Activated T-cell treated with anti-CD3 and anti-CD28 coated beads for 48 hours (primary cell): ENCODE measurements at places on chromosomes 1 and 21.

DNA sequence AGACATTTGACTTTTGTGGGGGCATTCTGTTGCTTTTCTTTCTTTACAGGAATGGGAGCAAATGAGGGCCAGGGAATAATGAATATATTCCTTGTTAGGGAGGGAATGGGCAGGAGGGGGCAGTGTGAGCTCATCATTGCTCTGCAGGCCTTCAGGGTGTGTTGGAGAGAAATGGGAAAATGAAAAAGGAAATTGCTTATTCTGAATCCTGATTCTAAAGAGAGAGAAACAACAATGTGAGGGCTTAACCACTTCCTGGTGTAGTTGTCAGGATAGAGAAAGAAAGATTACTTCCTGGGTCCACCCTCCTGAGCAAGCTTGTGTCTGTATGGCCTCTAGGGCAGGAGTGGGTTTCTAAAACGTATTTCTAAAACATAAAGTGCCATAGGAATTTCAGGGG lies 28.3 kb downstream of the VANGL2 start:
- no peak for DNase-seq

GRCh38 chr1:212531796-212532195 lies 76.8 kb upstream of the ATF3 start:
- no peak for DNase-seq

DNA sequence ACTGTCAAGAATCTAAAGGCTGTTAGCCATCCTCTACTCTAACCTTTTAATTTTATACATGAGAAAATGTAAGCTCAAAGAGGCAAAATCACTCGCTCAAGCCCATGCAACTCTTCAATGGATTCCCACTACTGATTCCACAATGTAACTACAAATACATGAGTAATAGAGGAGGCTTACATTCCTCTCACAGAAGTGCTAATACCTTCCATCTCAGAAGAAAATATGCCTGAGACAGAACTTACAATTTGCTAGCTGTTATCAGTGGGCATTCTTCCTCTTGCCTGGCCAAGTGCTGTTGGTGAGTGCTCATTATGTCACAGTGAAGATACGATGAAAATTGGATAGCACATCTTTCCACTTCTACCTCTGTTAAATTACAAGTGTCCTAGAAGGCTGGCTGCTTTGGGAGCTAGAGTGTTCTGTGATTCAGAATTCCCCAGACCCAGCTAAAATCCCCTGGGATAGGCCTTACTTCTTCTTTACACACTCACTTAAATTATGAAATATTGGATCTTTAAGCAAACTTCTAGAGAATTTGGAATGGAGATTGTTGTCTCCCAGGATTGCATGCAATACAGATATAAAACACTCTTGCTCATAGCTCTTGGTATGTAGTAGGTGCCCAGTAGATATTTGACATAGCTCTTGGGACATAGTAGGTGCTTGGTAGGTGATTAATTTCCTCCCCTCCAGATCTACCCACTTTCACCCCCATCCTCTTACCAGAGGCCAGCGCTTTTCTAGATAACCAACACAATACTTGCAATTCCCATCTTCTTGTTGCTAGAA lies 24.1 kb downstream of the BCL9 start:
- no peak for DNase-seq

DNA sequence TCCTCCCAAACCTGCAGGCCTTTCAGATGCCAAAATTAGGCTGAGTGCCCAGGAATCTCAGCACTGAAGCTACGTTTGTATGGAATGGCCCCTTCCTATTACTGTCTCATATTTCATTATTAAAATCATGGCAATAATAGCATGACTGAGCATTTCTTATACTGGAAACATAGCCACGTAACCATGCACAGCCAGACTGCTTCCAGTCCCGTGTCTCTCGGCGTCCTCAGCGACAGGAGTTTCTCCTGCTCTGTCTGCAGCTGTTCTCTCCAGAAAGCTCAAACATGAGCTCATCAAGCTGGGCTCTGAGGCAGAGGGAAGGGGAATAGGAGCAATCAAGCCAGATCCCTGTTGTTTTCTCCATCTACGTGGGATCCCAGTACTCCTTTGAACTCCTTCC lies 104.0 kb downstream of the CDC7 start:
- no peak for DNase-seq

DNA sequence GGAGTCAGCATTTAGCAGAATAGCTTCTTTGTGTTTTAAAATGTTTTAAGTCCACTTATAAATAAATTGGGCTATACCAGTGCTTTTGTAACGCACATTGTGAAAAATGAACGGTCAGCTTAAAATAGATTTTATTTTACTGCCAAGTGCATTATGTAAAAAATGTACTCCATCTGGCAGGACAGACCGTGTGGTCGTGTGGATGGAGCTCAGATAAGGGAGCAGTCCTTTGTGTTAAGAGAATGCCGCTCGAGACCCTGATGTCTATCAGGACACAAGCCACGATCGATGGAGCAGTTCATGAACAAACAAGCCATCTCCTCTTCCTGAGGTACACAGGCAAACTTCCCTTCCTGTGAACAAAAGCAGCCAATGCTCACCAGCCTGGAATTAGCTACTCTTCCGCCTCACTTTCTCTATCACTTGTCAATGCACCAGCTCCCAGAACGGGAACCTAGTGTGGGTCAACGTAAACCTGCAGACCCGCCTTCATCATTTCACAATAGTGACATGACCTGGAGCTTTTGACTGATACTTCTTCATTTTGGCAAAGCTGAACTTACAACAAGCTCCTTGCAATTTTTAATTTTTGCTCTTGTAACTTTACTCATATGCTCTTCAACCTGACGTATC lies 243.5 kb downstream of the TGFB2 start:
- DNase-seq = no peak

DNA sequence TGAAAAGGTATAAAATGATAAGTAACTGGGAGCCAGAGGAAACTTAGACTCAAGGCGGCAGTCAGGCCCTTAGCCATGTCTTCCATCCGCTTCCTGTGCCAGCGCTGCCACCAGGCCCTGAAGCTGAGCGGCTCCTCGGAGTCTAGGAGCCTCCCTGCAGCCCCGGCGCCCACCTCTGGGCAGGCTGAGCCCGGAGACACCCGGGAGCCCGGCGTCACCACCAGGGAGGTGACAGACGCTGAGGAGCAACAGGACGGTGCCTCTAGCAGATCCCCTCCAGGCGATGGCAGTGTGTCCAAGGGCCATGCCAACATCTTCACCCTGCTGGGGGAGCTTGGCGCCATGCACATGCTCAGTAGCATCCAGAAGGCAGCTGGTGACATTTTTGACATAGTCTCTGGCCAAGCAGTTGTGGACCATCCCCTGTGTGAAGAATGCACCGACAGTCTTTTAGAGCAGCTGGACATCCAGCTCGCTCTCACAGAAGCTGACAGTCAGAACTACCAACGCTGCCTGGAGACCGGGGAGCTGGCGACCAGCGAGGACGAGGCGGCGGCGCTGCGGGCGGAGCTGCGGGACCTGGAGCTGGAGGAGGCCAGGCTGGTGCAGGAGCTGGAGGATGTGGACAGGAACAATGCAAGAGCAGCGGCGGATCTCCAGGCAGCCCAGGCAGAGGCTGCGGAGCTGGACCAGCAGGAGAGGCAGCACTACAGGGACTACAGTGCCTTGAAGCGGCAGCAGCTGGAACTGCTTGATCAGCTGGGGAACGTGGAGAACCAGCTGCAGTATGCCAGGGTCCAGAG lies at the start of gene BECN2:
BECN2 (plus strand) TSS at position 76 of the 803 bp plus-strand sequence; CDS start at position 76, 0 bp downstream.
- DNase-seq = no peak

GRCh38 chr21:32308696-32309095 lies 10.0 kb downstream of the MRAP start:
- DNase-seq = no peak

GRCh38 chr1:167670563-167670962 lies 40.5 kb downstream of the RCSD1 start:
- DNase-seq = no peak

DNA sequence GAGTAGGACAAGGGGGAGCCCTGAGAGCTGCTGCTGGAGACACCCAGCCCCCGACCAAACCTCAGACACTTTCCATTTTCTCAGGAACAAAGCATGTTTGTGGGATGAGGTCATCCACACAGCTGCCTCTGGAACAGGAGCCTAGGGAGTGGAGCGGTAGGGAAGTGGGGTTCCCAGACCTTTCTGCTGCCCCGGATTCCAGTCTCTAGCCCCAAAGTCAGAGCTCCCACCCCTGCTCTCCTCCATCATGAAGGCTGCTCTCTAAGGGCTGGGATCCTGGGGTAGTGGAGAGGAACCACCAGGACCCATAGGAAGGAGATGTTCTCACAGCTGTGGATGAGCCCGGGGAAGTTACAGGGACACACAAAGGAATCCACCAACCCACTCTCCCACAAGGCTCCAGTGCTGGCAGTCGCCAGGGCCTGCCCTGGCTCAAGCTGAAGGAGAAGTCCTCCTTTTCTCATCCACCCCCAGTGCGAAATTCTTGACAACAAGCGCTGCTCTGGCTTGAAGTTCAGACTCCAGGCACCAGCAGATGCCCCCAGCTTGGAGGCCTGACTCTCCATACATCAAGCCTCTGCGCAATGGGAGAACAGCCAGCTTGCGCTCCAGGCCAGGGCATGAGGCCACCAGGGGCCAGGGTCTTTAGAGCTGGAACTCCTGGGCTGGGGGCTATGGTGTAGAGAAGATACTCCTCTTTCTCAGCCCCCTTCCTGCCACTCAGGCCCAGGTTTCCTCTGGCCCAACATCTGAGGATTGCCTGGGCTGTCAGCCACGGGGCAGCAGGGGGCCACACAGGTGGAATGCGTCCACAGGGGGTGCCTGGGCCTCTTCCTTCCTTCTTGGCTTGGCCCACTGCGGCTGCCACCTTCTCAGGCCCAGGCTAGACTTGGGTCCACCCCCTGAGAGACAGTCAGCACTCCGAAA lies 4.5 kb downstream of the FHL3 start:
- no peak for DNase-seq

DNA sequence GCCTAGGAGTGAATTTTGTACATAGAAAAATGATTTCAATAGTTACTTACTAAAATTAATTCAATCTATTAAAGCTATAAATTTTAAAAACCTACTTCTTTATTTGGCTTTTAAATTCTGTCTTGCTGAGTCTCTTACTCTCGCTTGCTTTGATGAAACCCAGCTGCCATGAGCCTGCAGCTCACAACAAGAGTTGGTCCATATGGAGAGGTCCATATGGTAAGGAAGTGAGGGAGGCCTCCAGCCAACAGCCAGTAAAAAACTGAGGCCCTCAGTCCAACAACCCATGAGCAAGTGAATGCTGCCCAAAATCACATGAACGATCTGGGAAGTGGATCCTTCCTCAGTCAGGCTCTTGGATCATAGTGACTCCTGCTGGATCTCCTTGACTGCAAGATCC lies 89.9 kb upstream of the CXADR start:
- DNase-seq = no peak

DNA sequence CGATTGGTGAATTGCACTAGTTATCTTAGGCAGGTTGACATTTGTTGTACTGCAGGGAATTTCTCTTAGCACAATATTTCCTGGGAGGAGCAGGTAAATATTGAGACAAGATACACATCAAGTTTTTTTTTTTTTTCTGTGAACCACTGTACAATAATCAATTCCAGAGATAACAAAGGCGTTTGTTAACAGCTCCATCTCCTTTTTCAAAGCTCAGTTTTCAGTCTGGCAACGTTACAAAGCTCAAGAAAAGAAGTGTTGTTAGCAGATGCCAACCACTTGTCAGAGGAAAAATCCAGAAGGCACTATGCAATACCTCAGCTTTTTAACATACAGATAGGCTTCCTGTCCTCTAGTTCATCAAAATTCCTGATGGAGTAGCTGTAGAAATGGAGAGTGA lies 40.9 kb upstream of the DAB1 start:
- no peak for DNase-seq

DNA sequence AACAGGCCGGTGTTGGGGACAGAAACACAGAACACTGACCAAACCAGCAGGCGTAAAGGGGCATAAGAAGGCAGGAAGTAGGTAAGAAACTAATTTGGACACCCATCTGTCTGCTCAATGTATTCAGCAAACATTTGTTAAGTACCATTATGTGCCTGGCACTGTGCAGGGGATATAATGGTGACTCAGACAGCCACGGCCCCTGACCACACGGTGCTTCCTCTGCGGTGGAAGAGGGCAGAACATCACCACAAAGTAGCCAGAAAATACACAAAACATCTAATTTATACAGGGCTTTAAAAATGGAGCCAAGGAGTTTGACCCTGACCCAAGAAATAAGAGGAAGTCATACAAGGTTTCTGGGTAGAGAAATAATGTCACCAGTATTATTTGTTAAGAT lies 12.9 kb downstream of the DNAJC11 start:
- no peak for DNase-seq

DNA sequence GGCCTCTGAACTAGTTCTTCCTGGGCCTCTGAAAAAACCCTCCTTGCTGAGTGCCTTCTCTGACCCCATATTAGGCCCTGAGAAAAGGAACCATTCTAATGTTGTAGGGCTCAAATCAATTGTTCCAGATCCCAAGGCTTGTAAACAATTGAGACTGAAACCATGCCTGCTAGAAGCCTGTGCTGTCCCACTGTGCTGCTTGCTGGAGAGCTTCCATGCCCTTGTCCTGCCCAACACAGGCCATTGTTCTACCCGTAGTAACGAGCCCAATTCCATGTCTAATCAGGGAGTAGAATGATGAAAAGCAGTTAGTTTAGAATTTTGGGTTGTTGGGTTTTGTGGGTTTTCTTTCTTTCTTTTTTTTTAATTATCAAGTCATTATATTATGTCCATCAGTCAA lies 47.4 kb downstream of the ZNF281 start:
- DNase-seq = no peak

- DNase-seq = no peak
These were observed 15.2 kb upstream of the LMX1A start for GRCh38 chr1:165371588-165372225.

- no peak for DNase-seq
These were observed 56.4 kb downstream of the SUSD4 start for GRCh38 chr1:223307544-223307943.

- DNase-seq = no peak
These were observed 9.0 kb downstream of the SOX13 start for GRCh38 chr1:204081791-204082513.

- DNase-seq = peak; percentile 68
These were observed at the start of gene EVA1C for GRCh38 chr21:32412162-32413014. Gene EVA1C (plus strand): TSS chr21:32412706. CDS start chr21:32412854, 148 bp downstream.

GRCh38 chr1:73842436-73842835 lies 355.5 kb downstream of the LRRIQ3 start:
- no peak for DNase-seq

- DNase-seq = no peak
These were observed 600.7 kb upstream of the USP24 start for GRCh38 chr1:55815745-55816455.

DNA sequence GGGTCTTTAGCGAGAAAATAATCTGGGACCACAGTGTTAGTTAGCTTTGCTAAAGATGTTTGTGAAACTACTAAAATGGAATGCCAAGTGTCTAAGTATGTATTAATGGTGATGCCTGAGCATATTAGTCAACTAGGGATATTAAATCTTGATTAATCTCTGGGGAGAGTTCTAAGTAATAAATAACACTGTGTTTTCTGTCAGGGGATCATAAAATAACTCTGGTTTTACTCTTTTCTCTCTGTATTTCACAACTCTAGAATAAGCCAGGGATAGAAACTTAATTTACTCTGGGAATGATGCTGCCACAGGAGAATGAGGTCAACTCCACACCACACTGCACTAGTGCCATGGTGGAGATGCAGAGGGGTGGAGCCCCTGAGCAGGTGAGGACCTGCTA lies 399.2 kb downstream of the PTBP2 start:
- DNase-seq = no peak

GRCh38 chr1:29304025-29304684 lies 67.8 kb downstream of the PTPRU start:
- no peak for DNase-seq
